ENCODE measurements at places on chromosomes 7 and 10.

GRCh38 chr7:112105584-112106530 lies 100.3 kb downstream of the DOCK4 start:
- no peak for DNase-seq

DNA sequence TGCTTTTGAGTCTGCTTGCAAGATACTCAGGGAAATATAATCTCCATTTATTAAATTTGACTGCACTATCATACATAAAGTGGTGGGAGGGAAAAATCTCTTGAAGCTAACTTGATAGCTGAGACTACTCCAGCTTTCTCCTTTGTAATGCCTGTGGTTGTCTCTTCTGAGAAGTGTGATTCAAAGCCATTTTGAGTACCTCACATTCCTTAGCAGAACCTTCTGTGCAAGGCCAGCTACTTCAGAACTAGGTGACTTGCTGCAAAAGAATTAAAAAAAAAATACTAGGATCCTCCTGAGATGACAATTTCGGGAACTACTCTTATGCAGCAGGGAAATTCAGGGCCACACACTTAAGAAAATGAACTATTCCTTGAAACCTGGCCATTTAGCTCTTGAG lies 294.8 kb downstream of the MDFIC start:
- no peak for DNase-seq

- DNase-seq: no peak
These were observed 220.0 kb downstream of the KIF20B start for GRCh38 chr10:89921403-89921802.

DNA sequence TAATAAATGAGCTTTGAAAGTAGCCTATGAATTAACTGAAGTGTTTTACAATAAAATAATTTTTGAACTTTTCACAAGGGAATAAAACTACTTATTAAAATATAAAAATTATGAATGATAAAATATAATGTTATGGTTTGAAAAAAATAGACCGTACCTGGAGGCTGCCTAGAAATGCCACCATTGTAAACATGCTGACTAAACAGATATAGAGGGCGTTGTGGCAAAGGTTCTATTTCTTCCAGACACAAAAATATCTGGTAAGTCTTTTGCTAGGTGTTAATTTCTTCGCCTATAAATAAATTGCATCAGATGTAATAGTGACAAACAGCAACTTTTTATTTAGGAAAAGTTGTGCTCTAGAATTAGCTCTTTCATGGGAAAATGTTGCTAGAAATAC lies 11.2 kb downstream of the PPP1R3A start:
- DNase-seq: no peak

- DNase-seq: no peak
These were observed 77.9 kb downstream of the CTNNA3 start for GRCh38 chr10:67618116-67618515.

- no peak for DNase-seq
These were observed 120.2 kb upstream of the RAB18 start for GRCh38 chr10:27383595-27384542.

DNA sequence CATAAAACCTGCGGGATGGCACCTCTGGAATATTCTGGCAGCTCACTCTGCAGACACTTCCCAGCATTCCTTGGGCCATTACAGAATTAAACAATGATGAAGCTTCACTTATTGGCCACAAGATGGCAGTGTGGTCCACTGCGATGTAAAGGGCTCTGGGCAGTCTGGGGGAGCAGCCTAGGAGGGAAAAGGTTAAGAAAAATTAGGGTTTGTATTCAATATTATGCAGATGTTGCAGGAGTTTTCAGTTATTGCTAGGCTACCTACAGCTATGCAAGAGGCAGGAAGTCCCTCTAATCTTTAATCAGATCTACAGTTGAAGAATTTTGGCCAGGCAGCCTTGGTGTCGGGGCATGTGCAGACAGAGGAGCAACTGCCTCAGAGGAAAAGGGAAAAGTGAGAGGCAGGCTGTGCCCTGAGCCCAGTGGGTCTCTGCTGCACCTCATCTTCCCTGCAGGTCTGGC lies 233.2 kb upstream of the PRSS1 start:
- DNase-seq: no peak

DNA sequence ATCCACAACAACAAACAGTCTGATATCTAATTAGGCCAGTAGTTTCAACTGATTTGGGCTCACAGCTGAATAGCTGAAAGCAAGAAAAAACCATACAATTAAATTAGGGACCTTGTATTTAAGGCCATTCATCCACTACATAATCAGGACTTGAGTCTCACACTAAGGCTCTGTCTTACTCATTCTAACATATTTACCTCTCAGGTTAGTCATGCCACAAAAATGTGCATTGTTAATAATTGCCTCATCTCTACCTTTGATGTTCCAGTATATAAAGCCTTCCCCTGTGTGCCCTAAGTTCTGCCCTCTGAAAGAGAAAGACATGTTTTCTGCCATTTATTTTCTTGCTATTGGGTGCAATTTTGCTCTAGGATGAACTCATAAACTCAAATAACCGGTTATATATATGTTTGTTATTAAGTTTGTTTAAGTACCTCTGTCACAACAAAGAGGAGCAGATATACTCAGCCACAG lies 5.3 kb upstream of the C1GALT1 start:
- no peak for DNase-seq

All from stimulated activated CD4-positive, alpha-beta T cell treated with anti-CD3 and anti-CD28 coated beads, Interleukin-2, amount 100 ng/mL, for 48 hours (primary cell).